ENCODE measurements at places on chromosomes 5 and 9.

GRCh38 chr9:71524996-71525580 is 243.2 kb downstream of the CEMIP2 start:
- DNase-seq = no peak

DNA sequence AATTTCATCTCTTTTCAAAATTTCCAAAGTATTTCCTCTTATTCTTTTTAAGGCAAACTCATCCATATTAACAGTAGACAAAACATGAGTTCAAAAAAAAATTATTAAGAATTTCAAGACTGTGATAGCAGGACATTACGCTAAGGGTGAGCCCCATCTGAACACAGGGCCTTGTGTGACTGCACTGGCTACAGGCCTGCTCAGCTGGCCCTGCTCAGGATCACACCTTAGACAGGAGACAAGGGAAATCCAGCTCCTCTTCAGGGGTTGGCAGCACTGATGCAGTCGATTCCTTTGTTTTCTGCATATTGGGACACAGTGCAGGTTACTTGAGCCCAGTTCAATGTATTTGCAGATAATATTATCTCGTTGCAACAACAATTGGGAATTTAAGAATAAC is 444.7 kb downstream of the PLK2 start:
- DNase-seq = no peak

DNA sequence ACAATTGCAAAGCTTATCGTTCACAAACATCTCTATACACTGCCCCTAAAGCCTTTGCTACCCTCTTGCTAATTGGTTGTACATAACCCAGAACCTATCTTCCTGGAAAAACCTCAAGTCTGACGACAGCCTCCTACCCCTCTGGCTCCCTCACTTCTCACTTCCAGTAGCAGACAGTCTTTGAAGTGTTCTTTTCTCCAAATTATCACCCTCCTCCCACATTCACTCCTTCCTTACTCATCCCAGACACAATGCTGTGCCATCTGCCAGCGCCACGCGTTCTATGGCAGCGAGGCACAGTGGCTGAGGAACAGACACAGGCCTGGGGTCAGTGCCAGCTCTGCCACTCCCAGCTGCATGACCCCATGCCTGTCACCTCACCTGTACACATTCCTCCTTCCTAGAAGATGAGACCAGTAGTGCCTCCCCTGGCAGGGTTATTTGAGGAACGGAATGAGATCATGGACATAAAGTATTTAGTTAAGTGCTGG is 27.7 kb downstream of the CLTA start:
- no peak for DNase-seq

GRCh38 chr5:17339841-17340240 is 122.4 kb downstream of the BASP1 start:
- no peak for DNase-seq

DNA sequence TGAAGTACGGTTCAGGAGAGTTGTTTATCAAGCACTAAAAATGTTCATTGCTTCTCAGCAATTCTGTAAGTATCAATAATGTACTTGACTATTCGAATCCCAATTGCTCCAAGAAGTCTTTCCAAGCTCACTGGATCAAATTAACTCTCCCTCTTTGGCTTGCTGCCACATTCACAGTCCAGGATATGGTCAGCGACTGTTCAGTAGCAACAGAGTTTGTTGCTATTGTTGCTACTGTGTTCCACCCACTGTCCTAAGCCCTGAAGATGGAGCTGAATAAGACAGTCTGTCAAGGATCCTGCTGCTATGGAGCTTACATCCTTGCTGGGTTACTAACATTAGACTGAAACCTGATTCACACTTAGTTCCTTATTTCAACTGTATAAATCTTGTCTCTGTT is 110.8 kb downstream of the FGF10 start:
- DNase-seq = no peak

- DNase-seq = peak; percentile 14
Observed at GRCh38 chr9:28866951-28867350, 1293.7 kb upstream of the C9orf72 start.

- peak; percentile 74 for DNase-seq
Observed at GRCh38 chr9:19976226-19976625, 187.4 kb upstream of the SLC24A2 start.

GRCh38 chr5:155128786-155129512 is 115.4 kb downstream of the KIF4B start:
- peak; percentile 10 for DNase-seq

DNA sequence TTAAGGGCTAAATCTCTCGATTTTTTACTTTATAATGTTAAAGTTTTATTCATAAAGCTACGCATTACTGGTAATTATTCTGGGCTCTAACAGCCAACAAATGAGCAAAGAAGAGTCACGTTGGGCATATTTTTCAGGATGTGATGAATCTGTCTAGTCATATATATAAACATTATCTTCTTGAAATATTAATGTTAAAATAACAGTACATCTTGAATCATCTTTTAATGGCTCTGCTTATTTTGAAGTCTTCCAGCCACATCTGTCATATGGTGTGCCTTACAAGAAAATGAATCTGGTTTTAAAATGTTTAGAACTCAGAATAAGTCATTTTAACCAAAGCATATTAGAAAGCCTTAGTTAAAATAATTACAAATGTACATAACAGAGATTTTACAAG is 96.9 kb downstream of the CWC27 start:
- peak; percentile 19 for DNase-seq

GRCh38 chr9:91426123-91426745 is 2.6 kb upstream of the NFIL3 start:
- DNase-seq = peak; percentile 73

DNA sequence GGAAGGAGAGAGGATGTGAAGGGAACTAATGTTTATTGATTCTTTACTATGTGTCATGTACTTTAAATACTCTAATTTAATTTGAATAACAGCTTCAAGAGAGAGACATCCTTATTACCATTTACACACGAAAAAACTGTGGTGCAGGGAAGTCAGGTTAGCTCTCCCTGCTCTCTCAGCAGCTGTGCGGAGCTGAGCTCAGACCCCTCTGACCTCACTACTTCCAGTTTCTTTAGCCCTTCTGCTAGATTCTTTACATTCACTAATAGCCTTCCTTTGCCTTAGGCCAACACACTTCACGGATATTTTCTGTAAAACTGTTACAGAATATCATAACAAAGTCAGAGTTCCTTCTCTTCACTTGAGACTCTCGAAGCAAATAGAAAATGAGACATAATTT is 131.3 kb upstream of the ARRDC3 start:
- no peak for DNase-seq

- no peak for DNase-seq
Observed at GRCh38 chr9:107760469-107761242, 271.1 kb upstream of the KLF4 start.

DNA sequence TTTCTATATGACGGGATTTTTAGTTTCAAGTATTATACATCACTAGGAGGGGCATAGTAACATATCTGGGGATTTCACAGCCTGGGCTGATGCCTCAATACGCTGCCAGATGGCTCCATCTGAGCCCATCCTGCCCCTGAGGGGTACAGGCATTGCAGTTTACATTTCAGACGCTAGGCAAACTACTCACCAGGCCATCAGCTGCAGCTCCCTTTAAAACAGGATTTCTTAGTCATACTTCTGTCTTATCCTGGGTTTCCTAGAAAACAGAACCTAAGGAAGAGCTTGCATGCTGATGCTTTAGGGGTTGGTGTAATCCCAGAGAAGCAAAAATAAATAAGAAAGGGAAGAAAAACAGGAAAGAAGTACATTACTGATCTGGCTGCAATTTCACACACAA is 372.8 kb upstream of the PIK3R1 start:
- peak; percentile 23 for DNase-seq

DNA sequence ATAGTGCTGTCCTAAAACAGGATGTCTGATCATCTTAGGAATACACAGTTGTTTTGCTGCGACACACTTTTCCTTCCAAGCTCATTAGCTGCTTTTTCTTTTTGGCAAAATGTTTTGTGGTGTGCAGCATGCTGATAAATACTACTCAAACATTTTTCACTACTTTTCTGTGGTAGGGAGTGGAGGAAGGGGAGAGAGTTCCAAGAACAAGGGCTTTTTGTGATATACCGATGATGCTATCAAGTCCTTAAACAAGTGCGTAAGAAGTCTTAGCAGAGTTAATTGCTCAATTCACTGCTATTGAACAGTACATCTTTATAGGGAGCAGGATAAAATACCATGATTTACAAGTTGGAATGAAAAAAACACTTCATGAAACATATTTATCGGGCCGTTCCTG is 23.6 kb upstream of the TEK start:
- DNase-seq = no peak

GRCh38 chr5:59107692-59108091 is 524.8 kb downstream of the RAB3C start:
- no peak for DNase-seq

All from ELR (cell line).